ENCODE measurements at places on chromosomes 1 and 21. TPM values are rescaled to one million over a fixed set of nuclear protein-coding genes. Genes with fewer than 3 reads are reported as not detected.

The CYP4Z1 gene
- total RNA-seq: not detected

GRCh38 chr21:36236052-36236730 lies 79.6 kb downstream of the DOP1B start:
- DNase-seq: no peak

DNA sequence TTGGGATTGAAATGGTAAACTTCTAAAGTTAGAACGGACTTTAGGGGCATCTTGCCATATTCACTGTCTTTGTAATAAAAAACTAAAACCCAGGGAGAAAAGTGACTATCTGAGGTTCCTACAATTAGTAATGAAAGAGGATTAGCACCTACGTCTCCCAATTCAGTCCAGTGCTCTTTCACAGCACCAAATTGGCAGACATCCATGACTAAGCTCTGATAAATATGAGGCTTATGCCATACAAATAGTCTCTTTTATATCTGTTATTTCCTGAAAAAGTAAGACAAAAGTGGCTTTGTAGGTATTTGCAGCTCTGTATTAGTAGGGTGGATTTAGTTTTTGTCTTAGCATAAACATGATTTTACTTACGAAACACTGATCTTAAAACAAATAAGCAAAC lies 315.0 kb upstream of the NRIP1 start:
- DNase-seq: no peak

GRCh38 chr1:184685116-184685515 lies 69.5 kb downstream of the EDEM3 start:
- DNase-seq: no peak

DNA sequence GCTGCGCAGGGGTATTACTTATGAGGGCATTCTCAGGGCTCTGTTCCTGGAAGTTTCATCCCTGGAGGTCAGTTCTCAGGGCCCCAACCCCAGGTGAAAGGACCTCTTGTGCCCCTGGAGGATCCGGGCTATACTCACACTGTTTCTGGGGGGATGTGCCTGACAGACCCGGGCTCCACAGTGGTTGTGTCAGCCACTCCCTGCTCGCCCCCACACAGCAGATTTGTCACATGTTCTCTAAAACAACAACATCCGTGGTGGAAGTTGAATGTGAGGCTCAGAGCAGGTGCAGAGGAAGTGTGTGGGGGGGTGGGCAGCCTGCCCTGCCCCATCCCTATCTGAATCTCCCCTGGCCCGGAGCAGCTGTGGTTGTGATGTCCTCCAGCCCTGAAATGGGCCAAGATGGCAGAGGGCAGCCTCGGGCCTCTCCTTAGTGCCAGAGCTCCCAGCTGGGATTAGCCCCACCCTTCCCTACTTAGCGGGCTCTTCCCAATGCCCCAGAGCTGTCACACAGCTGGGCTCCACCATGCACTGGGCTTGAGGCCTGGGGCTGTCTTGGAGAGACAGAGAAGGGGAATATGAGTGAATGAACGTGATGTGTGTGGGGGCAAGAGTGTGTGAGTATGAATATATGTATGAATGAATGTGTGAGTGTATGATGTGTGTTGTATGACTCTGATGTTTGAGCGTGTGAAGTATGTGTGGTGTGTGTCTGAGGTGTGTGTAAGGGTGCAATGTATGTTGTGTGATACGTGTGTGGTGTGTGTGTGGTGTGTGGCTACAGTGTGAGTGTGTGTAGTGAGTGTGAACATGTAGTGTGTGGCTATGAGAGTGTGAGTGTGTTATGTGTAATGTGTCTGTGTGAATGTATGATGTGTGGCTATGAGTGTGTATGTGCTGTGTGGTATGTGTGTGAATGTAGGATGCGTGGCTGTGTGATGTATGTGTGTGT lies 1.5 kb upstream of the FCMR start:
- no peak for DNase-seq

DNA sequence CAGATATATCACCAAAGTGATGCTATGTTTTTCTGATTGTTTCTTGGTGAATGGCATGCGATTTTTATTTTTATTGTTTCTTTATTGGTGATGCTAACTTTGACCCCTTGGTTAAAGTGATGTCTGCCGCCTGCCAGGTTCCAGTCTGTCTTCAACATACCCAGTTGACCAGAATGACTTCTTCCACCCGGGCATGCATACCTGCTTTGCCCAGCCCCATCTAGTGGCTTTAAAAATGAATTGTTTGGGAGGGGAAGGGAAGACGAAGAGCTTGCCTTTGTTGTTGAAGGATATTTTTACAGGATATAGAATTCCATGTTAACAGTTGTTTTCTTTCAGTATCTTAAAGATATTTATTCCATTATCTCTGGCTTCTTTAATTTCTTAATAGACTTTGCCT lies 65.1 kb downstream of the ATG4C start:
- DNase-seq: no peak

Measured in cardiac septum (tissue), 1 donor.